ENCODE measurements at places on chromosomes 1 and 21.

DNA sequence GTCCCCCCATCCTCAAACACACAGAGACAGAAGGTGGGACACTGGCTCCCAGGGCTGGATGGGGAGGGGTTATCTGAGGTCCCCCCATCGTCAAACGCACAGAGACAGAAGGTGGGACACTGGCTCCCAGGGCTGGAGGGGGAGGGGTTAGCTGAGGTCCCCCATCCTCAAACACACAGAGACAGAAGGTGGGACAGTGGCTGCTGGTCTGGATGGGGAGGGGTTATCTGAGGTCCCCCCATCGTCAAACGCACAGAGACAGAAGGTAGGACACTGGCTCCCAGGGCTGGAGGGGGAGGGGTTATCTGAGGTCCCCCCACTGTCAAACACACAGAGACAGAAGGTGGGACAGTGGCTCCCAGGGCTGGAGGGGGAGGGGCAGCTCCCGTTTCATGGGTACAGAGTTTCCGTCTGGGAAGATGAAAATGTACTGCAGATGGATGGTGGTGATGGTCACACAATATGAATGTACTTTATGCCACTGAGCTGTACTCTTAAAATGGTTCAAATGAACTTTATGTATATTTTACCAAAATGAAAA is 69.2 kb downstream of the SCCPDH start:
- DNase-seq = no peak

GRCh38 chr1:159465191-159465603 is 25.7 kb downstream of the OR10J1 start:
- DNase-seq = no peak

GRCh38 chr1:180198196-180198595 is 31.9 kb upstream of the LHX4 start:
- no peak for DNase-seq

DNA sequence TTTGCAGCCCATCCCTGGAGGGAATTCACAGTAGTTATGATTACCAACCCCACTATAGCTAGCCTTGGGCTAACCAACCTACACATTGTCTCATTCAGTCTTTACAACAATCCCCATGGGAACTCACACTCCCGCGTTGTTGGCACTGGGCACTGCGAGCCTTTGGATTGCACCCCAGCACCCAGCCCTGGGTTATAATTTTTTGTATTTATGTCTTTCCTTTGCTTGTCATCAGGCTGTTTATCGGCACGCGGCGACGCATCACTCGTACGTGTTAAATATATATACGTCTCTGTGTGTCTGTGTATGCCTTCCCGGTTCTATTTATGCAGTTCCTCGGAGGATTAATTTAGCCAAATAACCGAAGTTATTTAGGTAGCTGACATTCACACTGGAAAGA is 47.2 kb upstream of the IGSF21 start:
- DNase-seq = no peak

DNA sequence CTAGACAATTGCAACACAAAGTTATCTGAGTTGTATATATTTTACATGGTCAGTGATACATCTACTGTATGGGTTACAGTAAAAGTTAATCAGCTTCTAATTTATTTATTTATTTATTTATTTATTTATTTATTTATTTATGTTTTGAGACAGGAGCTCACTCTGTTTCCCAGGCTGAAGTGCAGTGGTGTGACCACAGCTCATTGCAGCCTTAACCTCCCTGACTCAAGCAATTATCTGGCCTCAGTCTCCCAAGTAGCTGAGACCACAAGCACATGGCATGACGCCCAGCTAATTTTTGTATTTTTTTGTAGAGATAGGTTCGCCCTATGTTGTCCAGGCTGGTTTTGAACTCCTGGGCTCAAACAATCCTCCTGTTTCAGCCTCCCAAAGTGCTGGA is 241.6 kb downstream of the PTPRC start:
- DNase-seq = no peak

GRCh38 chr1:205491794-205492193 is 12.7 kb upstream of the CDK18 start:
- DNase-seq = no peak

GRCh38 chr1:24164004-24164403 is 21.1 kb upstream of the IL22RA1 start:
- DNase-seq = no peak

GRCh38 chr1:8251635-8252034 is 66.3 kb upstream of the SLC45A1 start:
- no peak for DNase-seq

DNA sequence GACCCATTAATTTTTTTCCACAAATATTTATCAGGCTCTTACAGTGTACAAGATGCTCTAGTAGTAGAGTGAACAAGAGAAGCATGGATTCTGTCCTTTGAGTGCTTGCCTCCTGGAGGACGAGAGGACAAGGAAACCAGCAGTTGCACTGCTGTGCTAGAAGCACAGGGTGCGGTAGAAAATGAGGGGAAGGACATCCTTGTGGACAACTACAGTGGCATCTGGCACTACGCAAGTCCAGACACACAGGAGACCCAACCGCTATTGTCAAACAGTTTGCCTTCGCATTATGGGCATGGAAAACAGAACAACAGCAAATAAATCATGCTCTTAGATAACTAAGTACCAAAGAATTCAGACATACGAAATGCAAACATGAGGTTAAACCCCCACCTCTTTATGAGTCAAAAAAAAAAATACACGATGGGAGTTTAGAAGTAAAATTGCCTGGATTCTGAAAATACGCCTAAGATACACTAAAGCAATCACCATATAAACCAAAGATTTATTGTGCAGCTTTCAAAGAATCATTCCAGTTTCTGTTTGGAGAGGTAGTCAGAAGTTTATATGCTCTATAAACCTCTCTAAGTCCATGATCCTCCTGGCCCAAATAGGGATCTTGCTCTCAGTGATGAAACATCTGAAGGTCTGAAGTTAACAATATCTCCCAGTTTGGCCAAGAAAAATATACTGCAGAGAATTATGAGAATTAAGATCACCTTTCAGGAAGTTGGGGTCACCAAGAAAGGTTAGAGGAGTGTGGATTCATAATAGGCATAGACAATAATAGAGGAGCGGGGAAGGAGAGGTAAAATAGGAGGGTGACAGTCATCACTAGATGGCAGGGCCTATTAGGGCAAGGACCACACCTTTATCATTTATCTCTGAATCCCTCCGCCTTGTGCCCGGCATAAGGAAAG is 307.8 kb downstream of the NFIA start:
- DNase-seq = no peak

DNA sequence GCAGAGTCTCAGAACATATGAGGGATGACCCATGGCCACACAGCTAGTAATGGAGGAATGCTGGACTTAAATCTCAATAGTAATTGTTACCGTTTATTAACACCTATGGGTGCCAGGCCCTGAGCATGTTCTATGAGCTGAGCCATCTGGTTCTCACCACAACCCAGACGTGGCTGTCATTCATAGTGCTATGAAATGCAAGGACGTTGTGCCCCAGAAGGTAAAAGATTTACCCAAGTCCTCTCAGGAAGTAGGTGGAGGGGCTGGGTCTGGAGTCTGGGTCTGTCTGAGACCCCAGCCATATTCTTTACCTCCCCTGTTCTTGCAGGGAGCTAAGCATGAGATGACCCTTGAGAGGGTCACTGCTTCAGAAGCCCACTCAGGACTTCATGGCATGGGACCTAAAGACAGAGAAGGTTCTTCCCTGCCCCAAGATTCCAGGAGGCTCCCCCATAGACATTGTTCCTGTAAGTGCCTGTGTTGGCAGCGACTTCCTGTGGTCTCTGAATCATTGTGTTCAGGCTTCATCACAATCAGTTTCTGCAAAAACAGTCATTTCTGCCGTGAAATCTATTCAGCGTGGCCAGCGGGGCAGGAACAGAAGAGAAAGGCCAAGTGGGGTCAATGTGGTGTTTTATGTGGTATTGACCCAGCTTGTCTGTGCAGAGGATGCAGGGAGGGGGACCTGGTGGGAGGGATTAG is 475.4 kb downstream of the PTPRU start:
- DNase-seq = peak; percentile 42

DNA sequence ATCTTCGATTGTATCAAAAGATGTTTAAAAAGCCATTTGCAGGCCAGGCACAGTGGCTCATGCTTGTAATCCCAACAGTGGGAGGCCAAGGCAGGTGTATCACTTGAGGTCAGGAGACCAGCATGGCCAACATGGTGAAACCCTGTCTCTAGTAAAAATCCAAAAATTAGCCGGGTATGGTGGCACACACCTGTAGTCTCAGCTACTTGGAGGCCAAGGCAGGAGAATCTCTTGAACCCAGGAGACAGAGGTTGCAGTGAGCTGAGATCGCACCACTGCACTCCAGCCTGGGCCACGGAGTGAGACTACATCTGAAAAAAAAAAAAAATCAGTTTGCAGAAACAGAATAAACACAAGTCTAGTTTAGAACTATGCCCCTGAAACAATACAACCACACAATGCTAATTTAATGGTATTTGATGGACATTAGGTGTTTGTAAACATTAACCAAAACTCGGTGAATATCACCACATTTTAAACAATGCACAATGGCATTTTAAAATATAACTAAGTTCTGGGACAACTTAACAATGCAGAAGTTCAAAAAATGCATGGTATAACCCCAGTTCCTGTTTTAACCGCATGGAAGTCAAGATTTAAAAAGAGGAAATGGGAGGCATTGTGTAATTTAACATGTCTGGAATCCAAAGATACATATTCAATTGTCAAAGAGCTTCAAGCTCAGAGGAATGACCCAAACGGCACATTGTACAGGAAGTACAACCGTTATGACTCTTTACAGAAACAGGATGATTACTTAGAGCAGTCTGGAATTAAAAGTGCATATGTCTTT is 7.1 kb upstream of the PTTG1IP start:
- DNase-seq = no peak

GRCh38 chr21:32794644-32795079 is 23.1 kb upstream of the PAXBP1 start:
- no peak for DNase-seq

- DNase-seq = no peak
Measured at GRCh38 chr1:30048905-30049304, 674.5 kb downstream of the MATN1 start.

DNA sequence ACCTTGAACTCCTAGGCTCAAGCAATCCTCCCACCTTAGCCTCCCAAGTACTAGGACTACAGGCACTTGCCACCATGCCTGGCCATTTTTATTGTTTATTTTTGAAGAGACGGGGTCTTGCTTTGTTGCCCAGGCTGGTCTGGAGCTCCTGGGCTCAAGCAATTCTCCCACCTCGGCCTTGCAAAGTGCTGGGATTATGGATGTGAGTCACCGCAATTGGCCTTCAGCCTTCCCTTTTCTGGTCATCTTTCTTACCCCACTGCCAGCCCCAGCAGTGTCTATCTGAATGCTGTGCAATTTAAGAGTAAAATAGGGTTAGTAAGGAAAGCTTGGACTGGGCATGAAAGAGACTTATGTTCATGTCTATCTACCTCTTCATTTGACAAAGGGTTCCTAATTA is 6.1 kb upstream of the KLF17 start:
- DNase-seq = no peak

GRCh38 chr1:106290805-106291501 is 765.5 kb upstream of the PRMT6 start:
- DNase-seq = no peak

DNA sequence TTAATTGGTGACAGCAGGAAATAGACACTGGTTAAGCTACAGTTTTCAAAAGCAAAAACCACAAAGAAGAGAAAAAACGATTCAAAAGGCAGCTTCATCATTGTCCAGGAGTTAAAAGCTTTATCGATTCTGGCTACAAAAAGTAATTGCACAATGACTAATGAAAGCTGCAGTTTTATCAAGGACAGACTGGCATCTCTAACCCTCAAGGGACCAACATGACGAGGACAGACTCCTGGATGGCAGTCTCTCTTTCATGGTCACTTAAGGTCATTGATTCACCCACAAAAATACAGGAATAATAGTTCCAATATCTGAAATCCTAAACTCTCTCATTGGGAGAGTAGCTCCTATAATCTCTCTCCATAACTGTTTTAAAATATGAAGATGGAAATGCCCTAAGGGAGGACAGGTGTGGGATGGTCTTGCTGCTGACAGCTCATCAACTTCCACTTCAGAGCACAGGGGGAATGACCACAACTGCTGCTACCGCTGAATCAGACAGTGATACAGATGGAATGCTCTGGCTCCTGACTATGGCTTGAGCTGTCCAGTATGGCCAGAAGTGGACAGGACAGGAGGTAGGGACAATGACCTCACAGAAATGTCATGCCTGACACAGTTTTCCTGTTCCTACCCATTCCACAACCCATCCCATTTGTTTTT is 17.4 kb upstream of the CPLANE2 start:
- DNase-seq = no peak

Data from GM20000 (cell line).